ENCODE measurements at places on chromosomes 2 and 18.

GRCh38 chr2:55550368-55551102 is 31.0 kb downstream of the CFAP36 start:
- no peak for DNase-seq

- DNase-seq: no peak
Observed at GRCh38 chr18:21453511-21453901, 147.0 kb downstream of the ESCO1 start.

DNA sequence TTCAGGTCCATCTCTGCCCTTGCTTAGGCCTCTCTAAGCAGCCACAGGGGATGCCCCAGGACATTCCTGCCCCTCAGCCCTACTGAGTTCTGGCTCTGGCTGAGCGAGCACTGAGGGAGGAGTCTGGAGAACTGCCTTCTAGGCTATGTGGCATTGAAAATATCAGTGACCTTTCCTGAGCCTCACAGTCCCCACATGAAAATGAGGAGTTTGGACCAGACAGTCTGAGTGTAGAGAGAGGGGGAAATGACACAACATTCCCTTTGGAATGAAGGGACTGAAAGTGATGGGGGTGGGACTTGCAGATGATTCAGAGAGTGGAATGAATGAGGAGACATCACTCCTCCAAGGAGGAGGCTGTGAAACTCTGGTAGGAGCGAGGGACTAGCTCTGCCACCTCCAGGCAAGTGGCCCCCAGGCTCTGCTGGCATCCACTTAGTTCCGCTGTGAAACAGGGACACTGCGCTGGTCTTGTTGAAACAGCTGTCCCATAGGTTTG is 8.0 kb downstream of the TNS1 start:
- DNase-seq: no peak

DNA sequence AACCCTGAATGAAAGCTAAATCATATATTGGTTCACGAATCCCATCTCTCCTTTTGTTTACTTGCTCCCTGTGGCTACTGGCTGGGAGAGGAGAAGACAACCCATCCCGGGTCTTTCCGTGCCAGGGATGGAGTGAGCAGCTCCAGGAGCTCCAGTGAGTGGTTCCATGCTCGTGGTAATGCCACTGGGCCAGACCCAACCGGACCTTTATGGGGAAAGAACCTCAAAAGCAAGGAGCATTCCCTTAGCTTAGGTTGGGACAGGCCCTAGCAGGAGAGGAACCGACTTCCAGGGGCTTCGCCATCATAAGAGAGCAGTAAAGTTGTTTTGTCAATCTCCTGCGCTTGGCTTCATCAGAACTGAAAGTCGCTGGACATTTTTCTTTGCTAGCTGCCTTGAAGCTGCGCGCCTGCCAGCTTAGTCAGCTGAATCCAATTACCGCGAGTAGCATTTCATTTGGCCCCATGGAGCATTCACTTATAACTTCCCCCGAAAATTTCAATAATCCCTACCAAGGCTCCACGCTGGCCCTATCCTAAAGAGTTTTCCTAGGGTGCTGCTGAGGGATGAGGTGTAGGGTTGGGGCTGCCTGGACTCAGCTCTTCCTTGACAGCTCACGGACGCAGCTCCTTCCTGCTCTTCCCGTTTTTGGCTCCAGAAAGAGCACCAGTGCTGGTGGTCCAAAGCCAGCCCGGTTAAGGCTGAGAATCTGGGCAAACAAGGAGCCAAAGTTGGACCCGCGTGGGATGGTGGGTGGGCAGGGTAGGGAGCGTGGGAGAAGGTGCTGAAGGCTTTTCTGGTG is 4.9 kb downstream of the HOXD3 start:
- DNase-seq: peak; percentile 78

- DNase-seq: no peak
Observed at GRCh38 chr2:8290771-8291352, 391.0 kb upstream of the ID2 start.

GRCh38 chr2:12930391-12930790 is 213.7 kb downstream of the TRIB2 start:
- no peak for DNase-seq

- no peak for DNase-seq
Observed at GRCh38 chr2:134722728-134723127, 3.9 kb upstream of the TMEM163 start.

DNA sequence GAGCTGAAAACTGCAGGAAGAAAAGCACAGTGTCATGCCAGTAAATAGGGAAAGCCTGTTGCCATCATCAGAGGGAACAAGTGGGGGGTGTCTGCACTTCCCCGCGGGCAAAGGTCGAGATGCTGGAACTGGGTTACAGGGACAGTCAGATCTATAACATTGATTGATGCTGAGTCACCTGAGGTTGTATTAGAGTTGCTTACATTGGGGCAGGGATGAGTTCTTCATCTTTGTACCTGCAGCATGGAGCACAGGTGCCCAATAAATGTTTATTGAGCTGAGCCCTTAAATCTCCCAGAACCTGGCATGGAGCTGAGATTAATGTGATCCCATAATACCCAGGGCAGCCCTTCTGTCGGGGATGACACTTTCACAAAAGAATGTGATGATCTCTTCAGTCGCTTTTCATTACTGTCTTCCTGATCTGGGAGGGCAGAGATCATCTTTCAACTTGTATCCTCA is 5.9 kb upstream of the RNF152 start:
- no peak for DNase-seq

DNA sequence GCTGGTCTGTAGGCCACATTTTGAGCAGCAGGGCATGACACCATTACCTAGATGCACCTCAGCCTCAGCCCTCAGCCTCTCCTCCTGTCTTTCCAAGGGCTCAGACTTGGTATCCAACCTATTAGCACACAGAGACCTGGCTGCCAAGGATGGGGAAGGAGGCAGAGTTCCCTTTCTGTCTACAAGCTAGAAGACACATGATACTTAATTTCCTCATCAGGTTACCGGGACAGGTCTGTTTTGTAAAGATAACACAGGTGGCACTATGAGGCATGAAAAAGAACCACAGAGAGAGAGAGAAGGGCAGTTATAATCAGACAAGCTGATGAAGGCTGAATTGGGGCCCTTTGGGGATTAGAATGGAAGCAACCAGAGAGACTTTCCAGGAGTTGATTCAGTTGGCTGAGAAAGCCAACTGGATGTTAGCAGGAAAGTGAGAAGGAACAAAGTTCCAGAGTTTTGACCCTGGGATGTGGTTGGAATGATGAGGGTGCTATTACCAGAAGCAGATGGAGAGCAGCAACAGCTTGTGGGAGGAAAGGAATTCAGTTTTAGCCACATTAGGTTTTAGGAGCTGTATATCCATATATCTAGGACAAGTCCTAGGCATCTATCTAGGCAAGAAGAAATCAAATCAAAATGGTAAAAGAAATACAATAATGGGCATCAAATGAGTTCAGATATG is 46.0 kb upstream of the RMND5A start:
- no peak for DNase-seq

DNA sequence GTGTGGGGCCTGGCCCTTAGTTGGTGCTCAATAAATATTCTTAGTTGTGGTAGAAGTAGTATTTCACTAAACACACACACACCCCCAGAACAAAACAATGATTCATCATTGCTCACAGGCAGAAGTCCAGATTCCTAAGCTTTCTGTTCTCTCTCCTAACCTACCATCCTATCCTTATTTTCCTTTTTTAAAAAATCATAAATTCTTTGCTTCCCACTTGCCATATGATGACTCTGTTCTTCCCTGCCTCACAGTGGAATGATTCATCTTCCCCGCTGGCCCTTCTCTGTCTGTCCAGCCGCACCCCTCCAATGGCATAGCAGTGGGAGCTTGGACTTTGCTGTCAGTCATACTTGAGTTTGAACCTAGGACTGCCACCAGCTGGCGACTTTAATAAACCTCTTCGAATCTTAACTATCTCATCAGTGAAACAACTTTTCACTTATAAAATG is 5.2 kb downstream of the EML6 start:
- no peak for DNase-seq

DNA sequence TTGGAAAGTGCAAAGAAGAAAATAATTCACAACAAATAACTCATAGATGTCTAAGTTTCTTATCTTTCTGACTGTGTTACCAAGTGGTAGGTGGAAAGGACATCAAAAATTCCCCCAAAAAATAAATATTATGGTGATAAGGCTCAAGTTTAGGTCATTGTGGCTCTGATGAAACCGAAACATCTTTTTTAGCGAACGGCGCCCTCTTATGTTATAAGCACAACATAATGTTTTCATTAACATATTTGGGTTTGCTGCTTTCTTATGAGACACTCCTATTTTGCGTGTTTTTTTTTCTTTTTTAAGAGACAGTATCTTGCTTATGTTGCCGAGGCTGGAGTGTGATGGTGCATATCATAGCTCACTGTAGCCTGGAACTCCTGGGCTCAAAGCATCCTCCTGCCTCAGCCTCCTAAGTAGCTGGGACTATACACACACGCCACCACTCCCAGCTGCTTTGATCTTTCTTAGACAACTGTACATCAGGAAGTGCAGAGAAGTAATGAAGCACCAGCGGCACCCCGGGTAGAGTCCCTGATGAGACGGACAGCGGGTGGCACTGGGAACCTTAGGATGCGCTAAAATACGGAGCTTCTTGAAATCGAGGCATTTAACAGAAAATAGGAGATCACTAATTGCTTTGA is 38.5 kb upstream of the SLC35G4 start:
- DNase-seq: no peak

DNA sequence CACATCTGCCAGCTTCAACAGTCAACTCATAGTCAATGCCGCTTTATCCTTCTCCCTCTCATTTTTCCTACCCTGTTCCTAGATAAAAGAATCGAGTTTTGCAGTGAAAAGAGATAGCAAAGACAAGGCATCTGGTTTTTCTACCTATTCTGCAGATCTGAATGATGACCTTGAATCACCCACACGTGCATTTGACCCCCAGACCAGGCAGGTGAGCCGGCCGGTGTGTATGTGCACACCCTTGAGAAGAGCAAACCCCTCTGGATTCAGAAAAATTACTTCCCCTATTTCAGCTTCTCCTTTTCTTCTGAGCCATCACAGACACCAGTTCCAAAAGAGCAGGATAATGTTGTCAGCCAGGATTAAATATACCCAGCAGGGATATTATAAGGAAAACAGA is 115.6 kb upstream of the ST6GAL2 start:
- no peak for DNase-seq

DNA sequence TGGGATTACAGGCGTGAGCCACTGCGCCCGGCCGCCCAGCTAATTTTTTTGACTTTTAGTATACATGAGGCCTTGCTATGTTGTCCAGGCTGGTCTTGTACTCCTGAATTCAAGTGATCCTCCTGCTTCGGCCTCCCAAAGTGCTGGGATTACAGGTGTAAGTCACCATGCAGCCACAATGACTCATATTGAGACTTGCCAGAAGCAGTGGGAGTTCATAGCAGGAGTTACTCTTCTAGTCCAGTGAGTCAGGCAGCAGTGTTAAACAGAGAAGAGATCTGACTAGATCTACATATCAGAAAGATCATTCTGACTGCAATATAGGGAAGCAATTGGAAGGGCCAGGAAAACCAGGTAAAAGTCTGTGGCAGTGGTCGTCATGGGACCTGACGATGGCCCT is 1.5 kb upstream of the FLACC1 start:
- DNase-seq: no peak

DNA sequence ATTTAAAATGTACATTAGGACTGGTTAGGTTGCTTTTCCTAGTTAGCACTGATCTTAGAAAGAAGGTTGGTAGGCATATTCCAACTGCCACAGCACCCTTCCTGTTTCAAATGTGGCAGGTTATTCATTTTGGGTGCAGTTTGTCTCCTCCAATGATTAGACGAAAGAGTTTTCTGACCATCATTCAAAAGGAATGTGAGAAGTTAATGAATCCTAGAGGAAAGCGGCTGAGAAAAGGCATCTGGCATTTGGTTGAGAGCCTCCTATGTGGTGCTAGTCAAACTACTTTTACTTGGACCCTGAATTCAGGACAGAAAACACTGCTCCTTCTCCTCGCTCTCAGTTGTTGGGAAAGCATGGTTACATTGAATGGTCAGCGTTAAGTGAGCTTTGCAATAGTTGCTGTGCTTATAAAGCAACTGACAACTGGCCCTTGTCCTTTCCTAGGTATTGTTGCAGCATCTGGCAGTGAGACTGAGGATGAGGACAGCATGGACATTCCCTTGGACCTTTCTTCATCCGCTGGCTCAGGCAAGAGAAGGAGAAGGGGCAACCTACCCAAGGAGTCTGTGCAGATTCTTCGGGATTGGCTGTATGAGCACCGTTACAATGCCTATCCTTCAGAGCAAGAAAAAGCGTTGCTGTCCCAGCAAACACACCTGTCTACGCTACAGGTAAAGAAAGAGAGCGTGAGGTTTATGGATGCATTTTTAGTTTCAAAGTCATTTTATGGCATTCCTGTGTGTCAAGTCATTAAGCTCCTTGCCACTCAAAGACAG is 6.1 kb downstream of the TGIF1 start:
- no peak for DNase-seq

DNA sequence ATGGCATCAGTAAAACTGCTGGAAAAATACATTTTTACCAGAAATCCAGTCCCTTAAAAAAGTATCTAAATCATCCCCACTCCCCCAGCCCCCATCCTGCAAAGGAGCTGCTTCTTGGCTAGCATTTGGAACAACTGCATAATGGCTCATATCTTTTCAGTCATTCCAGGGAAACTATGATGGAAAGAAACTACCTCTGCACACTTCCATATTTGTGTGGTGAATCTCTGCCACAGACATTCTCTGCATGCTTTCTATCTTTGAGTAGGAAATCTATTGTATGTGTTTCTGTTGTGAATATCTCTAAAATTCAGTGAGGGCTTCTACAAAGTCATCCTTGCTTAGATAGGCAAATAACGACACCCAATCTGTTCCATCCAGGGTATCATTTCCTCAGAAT is 632.3 kb downstream of the LRP1B start:
- no peak for DNase-seq

GRCh38 chr18:57518533-57518932 is 68.0 kb downstream of the FECH start:
- no peak for DNase-seq

DNA sequence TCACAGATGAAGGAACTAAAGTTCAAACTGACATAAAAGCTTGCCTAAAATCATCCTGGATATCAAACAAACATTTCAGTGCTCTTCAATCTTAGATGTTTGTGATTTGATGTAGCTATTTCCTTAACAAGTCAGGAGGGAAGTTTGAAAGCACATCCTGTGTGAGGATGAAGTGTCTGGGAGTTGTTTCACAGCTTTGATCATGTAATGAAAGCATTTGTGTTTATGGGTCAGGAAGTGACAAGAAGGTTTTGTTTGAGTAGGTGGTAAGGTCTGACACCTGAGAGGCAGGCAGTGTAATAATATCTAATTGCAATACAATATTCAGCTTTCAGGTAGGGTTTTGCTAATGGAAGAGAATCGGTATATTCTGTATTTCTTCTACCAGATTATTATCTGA is 26.0 kb upstream of the CSRNP3 start:
- no peak for DNase-seq

DNA sequence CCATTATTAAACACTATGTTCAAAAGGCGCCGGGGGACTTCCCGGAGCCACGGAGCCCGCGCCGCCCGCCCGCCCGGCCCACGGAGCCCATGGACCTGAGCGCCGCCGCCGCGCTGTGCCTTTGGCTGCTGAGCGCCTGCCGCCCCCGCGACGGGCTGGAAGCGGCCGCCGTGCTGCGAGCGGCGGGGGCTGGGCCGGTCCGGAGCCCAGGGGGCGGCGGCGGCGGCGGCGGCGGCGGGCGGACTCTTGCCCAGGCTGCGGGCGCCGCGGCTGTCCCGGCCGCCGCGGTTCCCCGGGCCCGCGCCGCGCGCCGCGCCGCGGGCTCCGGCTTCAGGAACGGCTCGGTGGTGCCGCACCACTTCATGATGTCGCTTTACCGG is 197 bp downstream of the GDF7 start:
- no peak for DNase-seq

- DNase-seq: no peak
Observed at GRCh38 chr2:241088376-241088775, 13.7 kb downstream of the MTERF4 start.
